ENCODE measurements at places on chromosomes 11 and 22.

DNA sequence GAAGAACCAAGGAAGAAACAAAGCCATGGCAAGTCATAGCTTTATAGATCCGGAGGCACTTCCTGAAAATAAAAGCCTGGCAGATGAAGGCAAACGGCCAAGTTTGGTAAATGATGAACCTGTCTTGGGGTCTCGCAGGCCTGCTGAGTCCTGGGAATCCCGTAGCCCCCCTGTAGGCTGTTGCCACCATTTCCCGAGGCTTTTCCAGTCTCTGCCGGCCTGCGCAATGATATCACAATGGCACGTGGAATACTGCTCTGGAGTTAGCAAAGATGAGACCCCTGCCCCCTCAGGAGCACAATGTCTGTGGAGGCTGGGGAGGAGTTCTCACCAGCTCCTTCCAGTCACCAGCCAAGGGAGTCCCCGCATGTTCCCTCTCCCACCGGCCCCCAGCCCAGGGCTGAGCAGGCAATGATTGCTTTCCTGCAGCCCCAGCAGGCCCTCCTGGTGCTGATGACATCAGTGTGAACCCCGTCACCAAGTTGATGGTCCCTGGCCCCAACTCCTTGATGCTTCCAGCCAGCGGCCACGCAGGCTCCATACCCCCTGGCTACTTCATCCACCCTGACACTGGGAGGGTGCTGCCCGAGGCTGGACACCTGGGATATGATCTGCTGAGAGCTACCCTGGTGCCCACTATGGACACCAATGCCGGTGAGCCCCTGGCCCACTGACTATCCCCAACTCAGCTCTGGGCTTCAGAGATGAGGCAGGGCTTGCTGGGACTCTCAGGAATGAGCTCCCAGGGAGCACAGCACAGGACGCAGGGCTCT is 55.9 kb downstream of the BTG4 start:
- no peaks in the 10 kb centered on the region for H3K27me3 ChIP-seq
- no peak overlapping the region for H3K4me3 ChIP-seq
- H3K4me1 ChIP-seq: no peaks in the 10 kb centered on the region
- DNase-seq: peak; percentile 7

DNA sequence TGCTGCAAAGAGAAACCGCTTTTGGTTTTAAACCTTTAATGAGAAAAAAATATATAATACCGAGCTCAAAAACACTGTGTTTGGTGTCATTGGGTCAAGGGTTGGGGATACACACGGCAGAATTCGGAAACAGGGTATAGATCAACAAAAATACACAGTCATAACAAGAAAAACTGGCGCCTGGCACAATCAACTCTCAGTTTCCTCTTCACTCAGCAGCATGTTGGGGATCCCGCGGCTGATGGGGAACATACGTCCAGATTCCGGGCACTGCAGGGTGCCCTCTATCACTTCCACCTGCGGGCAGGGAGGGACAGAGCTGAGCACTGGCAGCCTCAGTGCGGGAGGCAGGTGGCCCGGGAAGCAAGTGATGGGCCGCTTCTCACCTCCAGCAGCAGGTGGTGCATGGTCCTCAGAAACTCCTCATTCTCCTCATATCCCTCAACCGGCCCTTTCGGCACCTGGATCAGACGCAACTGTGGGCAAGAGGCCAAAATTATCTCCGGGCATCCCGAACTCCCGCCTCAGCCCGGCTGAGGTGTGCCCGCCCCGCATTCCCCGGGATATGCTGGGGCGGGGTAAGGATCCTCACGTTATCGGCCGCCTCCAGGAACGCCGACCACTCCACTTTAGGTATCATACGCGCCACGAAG is 561 bp downstream of the TRMT112 start:
- peak overlapping the region; percentile 97 for H3K27ac ChIP-seq
- H3K4me1 ChIP-seq: peaks cover 15% of the 10 kb centered on the region
- H3K27me3 ChIP-seq: no peaks in the 10 kb centered on the region
- DNase-seq: no peak
- peak overlapping the region; percentile 98 for H3K4me3 ChIP-seq
- peaks cover 30% of the 10 kb centered on the region for H3K36me3 ChIP-seq

- peaks cover 18% of the 10 kb centered on the region for H3K4me1 ChIP-seq
- DNase-seq: peak; percentile 14
- no peaks in the 10 kb centered on the region for H3K27me3 ChIP-seq
- H3K4me3 ChIP-seq: peak overlapping the region; percentile 91
- no peaks in the 10 kb centered on the region for H3K36me3 ChIP-seq
Observed at GRCh38 chr11:95229993-95230809, 801 bp downstream of the SESN3 start.

DNA sequence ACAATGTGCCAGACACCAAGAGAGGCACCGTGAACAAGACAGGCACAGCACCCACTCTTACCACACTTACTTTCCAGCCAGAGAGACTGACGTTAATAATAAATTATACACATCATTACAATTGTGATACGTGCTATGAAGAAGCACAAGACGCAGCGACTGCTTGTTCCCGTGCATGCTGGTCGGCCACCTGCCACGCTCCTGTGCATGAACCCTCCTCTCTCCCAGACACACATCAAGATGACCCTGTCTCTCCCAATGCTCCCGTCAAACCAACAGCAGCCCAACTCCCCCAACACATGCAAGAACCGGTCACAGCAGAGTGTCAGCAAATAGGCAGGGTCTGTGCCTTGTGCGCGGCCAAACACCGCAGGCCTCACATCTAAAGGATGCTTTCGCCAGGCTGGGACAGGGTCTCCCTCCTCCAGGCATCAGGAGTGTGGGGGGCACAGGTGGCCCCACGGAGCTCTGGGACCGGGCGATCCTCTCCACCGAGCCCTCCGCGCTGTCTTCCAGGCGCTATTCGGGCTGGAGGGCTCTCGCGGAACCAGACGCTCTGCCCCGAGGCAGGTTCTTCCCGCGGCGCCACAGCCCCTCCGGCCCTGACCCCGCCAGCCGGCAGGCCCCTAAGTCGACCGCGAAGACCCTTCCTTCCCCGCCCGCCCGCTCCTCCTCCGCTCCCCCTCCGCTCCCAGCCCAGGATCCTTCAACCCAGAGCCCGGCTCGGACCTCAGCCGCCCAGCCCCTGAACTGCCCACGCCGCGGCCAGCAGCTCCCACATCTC is 533 bp downstream of the SERGEF start:
- peaks cover under 1% of the 10 kb centered on the region for H3K36me3 ChIP-seq
- peak; percentile 57 for DNase-seq
- H3K4me1 ChIP-seq: peaks cover 13% of the 10 kb centered on the region
- no peaks in the 10 kb centered on the region for H3K27me3 ChIP-seq
- H3K4me3 ChIP-seq: peak overlapping the region; percentile 96

- no peak overlapping the region for H3K27ac ChIP-seq
- no peak overlapping the region for H3K4me3 ChIP-seq
- H3K4me1 ChIP-seq: peaks cover 6% of the 10 kb centered on the region
- peaks cover 9% of the 10 kb centered on the region for H3K27me3 ChIP-seq
Observed at GRCh38 chr11:117830674-117831351, 6.3 kb upstream of the FXYD2 start.

DNA sequence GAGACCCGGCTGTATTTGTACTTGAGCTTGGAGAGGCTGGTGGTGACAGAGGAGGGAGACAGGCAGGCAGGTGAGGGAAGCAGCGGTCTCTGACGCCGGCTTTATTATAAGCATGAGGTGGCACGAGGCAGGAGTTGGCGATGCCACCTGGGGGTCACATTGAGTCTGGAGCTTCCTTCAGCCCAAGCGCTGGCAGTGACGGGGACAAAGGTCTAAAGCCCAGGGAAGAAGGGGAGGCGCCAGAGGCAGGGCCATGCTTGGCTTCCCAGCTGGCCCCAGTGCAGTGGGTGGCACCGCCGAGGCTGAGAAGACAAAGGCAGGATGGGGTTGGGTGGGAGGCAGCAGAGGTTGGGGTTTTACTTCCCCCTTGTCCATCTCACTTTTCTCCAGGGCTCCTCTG is 4.5 kb downstream of the FXYD2 start:
- H3K36me3 ChIP-seq: no peaks in the 10 kb centered on the region
- H3K4me1 ChIP-seq: peaks cover 20% of the 10 kb centered on the region
- no peaks in the 10 kb centered on the region for H3K27me3 ChIP-seq

GRCh38 chr11:95451261-95451660 is 220.3 kb upstream of the SESN3 start:
- DNase-seq: no peak
- H3K4me3 ChIP-seq: no peak overlapping the region
- no peak overlapping the region for H3K27ac ChIP-seq

- DNase-seq: no peak
- H3K4me1 ChIP-seq: no peaks in the 10 kb centered on the region
- H3K36me3 ChIP-seq: no peaks in the 10 kb centered on the region
- H3K27me3 ChIP-seq: no peaks in the 10 kb centered on the region
- H3K4me3 ChIP-seq: no peak overlapping the region
- H3K27ac ChIP-seq: no peak overlapping the region
Observed at GRCh38 chr11:39678996-39679395, 1780.5 kb downstream of the LRRC4C start.

DNA sequence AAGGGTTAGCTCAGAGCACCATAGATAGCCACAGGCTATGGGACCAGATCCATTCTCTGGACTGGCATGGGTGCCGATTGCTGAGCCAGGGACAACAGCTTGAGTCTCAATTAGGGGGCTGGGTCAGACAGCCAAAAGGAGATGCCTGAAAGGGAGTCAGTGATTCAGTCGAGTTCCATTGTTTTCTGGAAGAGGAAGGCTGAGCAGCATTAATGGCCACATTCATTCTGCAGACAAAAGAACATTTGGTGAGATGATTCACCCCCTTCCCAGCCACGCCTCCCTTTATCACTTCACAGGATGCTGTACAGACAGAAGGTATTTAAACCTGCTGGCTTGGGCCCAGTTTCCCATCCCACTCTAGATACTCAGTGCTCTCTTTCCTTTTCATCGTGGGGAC is 131.9 kb downstream of the ADAMTS15 start:
- no peak overlapping the region for H3K4me3 ChIP-seq

DNA sequence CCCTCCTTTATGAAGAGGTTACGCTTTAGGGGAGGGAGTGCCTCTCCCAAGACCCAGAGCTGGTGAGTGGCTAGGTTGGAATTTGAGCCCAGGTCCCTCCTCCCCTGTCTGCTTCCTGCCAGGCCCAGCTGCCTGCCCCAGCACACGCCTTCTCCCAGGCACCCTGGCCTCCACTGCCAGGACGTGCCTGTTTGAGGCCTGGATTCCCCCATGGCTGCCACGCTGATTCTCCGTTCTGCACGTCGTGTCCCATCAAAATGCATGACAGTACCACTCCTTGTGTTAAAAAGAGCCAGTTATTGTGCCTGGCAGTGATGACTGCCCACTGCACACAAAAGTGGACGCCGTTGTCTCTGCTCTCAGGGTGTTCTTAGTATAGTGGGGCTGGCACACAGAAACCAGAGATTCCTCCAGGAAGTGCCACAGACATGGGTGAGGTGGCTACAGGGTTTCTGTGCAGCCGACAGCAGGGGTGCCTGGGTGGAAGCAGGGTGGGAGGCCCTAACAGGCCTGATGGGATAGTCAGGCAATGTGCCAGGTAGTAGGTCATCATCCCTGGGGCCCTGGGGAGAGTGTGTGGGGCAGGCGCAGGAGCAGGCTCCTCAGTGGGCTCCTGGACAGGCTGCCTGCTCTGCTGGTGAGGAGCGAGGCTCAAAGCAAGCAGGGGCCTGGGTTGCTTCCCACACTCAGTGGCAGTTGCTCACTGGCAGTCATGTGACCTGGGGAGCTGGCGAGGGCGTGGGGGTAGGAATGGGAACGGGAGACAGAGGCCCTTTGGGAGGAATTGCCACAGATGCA is 24.2 kb downstream of the MED15 start:
- peaks cover 68% of the 10 kb centered on the region for H3K4me1 ChIP-seq
- H3K4me3 ChIP-seq: no peak overlapping the region
- peak overlapping the region; percentile 96 for H3K27ac ChIP-seq
- H3K27me3 ChIP-seq: no peaks in the 10 kb centered on the region

DNA sequence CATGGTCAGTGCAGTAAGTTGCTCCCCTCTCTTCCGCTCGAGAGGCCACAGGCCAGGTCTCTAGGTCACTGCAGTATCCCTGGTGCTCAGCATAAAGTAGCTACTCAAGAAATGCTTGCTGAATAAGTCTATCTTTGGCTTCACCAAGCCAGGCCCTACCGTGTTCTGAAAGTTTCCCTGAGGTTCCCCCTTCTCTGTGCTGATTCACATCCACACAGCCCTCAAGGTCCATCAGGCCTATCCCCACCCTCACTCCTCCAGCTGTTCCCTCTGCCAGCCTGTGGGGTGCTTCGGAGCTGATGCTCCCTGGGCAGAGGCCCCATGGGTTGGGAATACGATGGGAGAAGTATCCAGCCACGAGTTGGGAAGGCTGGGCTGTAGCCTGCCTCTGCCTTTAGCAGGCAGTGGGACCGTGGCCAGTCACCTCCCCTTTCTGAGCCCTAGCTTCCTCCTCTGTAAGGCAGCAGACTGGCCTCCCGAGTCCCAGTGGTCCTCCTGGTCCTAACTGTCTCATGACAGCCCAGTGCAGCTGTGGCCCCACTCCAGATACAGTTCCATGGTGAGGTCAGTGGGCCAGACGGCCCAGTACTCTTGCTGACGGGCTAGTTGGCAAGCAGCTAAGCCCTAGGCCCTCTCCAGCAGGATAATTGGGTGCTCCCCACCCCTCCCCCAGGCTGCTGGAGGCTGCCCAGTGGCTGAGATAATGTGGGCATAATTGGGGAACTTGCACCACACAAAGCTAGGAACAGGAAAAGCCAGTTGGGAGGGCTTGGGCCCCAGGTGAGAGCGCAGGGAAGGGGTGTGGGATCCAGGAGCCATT is 48.2 kb downstream of the NECTIN1 start:
- no peak for DNase-seq
- no peaks in the 10 kb centered on the region for H3K36me3 ChIP-seq

- no peaks in the 10 kb centered on the region for H3K27me3 ChIP-seq
- H3K4me3 ChIP-seq: no peak overlapping the region
- H3K4me1 ChIP-seq: peaks cover 10% of the 10 kb centered on the region
- DNase-seq: peak; percentile 44
- H3K27ac ChIP-seq: peak overlapping the region; percentile 99
- H3K36me3 ChIP-seq: no peaks in the 10 kb centered on the region
Observed at GRCh38 chr11:9568854-9569587, 4.4 kb upstream of the WEE1 start.
